Stimulated activated CD4-positive, alpha-beta T cell treated with anti-CD3 and anti-CD28 coated beads, Interleukin-1b, Interleukin-23, amount 100 ng/mL, for 48 hours (primary cell): ENCODE measurements at places on chromosomes 4 and X.

DNA sequence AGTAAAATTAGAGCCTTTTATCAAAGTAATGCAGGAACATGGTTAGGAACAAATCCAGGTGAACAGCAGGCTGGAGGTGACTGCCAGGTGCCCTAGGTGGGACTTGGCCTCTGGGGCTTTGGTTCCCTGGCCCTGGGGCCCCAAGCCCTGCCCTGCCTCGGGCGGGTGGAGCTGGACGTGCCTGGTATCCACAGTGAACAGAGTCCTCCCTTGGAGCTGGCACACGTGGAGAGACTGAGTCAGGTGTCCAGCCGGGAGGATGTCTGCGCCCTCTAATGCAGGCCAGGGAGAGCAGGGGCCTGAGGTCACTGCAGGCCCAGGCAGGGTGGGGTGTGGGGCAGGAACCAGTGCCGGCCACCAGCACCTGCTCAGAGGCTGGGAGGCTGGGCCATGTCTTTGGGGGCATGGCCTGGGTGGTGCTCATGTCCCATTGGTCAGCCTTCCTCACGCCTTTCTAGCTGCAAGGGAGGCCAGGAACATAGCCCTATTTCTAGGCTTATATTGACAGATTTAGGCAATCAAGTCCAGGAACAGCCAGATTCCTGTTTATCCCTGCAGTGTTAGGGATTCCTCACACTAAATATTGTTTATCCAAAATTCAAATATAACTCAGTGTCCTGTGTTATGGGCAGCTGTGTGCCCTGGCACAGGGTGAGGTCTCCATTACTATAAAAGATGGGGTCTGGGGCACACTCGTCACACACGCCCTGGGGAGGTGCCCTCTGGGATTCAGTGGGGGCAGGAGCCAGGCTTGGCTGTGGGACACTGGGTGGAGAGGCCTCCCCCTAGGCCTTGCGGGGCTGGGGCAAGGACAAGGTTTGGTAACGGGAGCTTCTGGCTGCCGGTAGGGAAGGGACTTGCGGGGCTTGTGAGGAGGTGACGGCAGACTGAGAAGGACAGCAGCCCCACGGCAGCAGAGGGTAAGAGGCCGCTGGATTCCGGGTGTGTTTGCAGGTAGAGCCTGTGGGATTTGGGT, 14.3 kb upstream of the NAT8L start:
- DNase-seq: no peak

DNA sequence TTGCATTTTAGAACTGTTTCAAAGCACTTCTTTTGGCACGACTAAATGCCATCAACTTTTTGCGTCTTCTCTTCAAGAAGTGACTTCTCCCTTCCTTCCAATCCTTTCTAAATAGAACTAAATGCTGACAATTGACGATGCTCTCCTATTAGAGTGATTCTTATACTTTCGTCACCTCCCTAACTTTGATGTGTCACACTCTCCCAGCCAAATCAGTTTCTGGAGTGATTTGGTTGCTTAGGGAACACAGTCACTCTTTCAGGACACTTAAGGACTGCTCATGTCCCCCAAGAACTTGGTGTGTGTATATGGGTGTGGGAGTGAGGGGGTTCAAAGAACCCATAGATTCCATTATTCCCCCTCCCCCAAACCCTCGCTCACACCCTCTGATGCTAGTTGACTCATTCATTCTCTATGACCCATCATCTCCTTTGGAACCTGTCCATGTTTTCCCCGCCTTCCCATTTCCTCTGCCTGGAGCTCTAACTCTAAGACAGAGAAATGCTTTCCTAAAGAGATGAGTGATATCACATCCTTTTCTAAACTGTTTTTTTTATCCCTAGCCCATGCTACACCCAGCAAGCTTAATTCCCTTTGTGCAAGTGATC, 26.8 kb upstream of the AREG start:
- no peak for DNase-seq

DNA sequence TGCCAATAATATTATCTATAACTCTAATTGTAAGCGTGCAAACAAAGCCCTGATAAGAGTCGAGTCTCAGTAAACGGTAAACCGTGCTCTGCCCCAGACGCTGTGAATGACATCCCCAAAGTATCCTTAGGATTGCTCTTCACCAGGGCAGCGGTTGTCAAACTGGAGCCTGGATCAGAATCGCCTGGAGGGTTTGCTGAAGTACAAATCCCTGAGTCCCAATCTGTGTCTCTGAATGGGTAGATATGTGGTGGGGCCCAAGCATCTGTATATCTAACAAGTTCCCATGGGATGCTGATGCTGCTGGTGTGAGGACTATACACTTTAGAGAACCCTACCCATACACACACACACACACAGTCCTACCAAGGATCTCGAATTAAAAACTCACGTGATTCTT, 813 bp upstream of the APBB2 start:
- no peak for DNase-seq

- no peak for DNase-seq
Observed at GRCh38 chrX:38409289-38409688, 56.9 kb downstream of the OTC start.

GRCh38 chrX:44234116-44234515, 109.4 kb downstream of the EFHC2 start:
- no peak for DNase-seq

- no peak for DNase-seq
Observed at GRCh38 chr4:184748251-184748652, 14.4 kb upstream of the CENPU start.

DNA sequence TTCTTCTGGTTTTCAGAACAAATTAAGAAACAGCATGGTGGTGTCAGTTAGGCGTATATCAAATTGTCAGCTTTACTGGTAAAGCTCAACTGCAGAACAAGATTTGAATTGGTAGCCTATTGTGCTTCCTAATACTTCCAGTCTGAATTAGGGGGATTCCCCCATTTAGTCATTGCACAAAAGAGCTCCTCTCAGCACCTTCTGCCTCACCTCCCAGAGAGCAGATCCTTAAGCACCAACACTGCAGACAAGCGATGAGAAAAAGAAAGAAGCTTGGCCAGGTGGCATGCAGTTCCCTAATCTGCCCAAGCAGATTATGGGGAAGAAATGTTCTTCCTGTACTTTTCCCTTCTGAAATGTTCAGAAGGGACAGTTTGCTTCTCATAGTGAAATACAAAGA, 9.2 kb downstream of the MAP9 start:
- no peak for DNase-seq

GRCh38 chr4:132384709-132385108, 764.4 kb upstream of the PCDH10 start:
- DNase-seq: no peak

GRCh38 chr4:78355306-78355705, 196.3 kb upstream of the ANXA3 start:
- DNase-seq: no peak

- DNase-seq: no peak
Observed at GRCh38 chr4:182018691-182019090, 224.5 kb upstream of the TENM3 start.

DNA sequence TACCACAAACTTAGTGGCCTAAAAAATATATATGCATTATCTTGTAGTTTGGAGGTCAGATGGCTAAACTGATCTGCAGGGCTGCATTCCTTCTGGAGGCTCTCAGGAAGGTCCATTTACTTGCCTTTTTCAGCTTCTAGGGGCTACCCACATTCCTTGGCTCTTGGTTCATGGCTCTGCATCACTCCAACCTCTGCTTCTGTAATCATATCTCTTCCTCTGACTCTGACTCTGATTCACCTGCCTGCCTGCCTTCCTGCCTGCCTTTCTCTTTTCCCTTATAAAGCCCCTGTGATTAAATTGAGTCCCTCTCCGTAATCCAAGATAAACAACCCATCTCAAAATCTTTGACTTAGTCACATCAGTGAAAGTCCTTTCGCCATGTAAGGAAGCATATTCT, 25.0 kb upstream of the FRMPD4 start:
- no peak for DNase-seq

DNA sequence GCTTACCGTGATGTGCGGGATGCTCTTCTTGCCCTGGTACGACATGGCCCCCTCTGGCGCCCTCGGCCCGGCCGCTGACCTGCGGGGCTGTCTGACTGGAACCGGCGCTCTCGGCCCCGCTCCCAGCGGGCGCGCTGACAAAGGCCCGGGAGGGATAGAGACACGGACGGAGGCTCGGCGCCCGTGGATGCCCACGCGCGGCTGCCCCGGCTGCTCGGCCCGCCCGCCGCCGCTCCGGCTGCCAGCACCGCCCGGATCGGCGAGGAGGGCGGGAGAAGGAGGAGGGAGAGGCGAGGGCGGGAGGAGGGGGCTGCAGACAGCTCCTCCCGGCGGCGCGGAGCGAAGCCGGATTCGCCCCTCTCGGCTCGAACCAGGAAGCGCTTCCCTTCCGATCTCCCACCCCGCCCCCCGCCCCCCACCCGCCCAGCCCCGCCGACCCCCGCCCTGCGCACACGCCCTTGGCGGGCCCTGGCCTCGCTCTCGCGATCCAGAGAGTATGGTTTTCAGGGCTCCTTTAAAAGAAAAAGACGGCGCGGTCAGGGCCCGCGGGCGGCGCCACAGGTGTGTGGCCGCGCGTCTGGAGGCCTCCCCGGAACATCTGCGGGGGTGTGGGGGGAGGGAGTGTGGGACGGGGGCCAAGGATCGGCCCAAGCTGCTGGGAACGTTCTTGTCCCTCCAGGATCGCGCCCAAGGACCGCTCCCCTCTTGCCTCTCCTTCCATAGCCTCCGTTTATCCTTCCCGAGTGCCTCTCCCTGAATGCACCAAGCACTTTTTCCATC, 4.5 kb downstream of the CRMP1 start:
- DNase-seq: no peak

DNA sequence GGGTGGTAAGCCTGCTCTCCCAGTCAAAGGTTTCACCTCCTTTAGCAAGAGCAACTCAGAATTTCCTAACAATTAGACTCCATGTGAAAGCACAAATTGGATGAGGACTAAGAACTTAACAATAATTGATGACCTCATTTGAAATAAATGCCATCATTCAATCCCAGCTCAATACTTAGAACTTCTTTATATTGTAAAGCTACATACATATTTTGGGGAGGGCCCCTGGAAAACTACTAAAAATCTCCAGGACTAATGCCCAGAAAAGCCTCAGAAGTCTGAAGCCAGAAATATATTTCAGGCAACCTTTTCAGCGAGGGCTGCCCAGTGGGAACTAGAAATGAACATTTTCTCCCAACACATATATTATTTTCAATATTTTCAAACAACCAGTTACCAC, 38.1 kb downstream of the AMOT start:
- no peak for DNase-seq

GRCh38 chr4:101415962-101416361, 68.6 kb upstream of the PPP3CA start:
- no peak for DNase-seq

- no peak for DNase-seq
Observed at GRCh38 chrX:118459494-118459893, 36.1 kb upstream of the DOCK11 start.

DNA sequence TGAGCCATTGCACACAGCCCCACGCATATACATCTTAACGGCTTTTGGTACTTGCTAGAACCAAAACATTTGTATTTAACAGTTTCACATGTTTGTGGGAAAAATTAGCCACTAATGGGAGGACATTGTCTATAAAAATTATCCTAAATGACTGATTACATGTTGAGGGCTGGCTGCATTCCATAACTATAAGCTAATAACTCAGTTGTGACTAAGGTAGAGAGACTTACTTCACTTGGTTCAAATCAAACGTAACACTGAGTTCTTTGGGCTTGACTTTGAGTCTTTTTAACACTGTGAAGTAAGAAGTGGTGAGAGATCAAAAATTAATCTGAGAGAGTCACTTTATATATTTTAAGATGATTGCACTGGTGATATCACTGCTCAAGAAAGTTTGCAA, 47.9 kb upstream of the PGRMC2 start:
- no peak for DNase-seq

GRCh38 chrX:131332331-131332730, 43.2 kb upstream of the IGSF1 start:
- DNase-seq: no peak

DNA sequence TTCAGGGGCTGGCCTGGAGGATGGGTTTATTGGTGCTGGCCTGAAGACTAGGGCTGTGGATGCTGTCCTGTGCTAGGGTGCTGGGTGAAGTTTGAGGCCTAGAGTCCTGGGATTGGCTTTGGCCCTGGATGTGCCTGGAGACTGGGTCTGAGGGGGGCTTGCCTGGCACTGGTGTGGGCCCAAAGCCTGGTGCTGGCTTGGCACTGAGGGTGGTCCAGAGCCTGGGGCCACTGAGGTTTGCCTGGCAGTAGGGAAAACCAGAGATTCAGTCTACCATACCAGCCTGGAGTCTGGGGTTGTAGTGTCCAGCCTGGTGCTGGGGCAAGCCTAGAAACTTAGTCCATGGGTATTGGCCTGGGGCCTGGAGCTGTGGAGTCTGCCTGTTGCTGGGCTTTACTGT, 16.6 kb downstream of the BMP15 start:
- DNase-seq: no peak

- DNase-seq: no peak
Observed at GRCh38 chrX:110188701-110189558, 129.0 kb downstream of the AMMECR1 start.

- DNase-seq: no peak
Observed at GRCh38 chr4:134201216-134202161, at the start of gene PABPC4L. Gene PABPC4L (minus strand): TSS chr4:134201789. CDS start chr4:134201019, 770 bp downstream.

- DNase-seq: peak; percentile 39
Observed at GRCh38 chrX:53312946-53313727, 31.8 kb upstream of the IQSEC2 start.

DNA sequence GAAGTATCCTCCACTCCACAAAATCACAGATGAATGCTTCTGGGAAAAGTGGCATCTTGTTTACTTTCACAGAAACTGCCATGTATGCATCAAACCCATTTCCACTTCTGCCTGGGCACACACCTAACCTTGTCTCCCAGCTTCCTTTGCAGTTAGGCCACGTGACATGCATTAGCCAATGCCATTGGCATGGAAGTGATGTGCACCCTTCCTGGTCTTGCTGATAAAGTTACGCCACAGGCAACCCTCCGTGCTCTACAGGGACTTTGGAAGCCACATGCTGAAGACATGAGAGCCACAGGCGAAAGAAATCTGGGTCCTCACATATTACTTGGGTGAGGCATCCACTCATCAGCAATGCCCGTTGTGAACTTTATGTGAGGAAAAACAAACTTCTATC, 123.3 kb downstream of the USP46 start:
- no peak for DNase-seq

GRCh38 chrX:108537005-108537404, 97.4 kb downstream of the COL4A5 start:
- no peak for DNase-seq

DNA sequence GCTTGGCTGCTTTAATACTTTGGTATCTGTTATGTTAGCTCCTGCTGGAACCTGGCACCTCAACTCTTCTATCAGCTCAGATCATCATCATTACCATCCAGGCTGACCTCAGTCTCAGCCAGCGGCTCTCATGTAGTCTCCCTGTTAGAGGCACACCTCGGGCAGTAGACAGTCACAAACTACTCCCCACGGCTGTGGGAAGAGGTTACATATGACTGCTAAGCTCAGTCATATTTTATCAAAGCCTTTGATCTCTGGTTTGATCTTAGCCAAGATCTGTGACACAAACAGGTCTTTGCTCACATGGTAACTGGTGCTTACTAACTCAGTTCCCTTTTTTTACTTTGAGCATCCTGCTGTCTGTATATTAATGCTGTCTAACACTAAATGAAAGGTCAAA, 384.9 kb downstream of the CENPC start:
- DNase-seq: no peak
